IPS DF 19.7 (cell line): ENCODE measurements at places on chromosomes 5 and 9.
A peak's percentile ranks its signal among the peaks of the same experiment; 100 is the strongest.

- DNase-seq = no peak
Observed at GRCh38 chr5:17743580-17744435, 109.5 kb downstream of the TAF11L14 start.

DNA sequence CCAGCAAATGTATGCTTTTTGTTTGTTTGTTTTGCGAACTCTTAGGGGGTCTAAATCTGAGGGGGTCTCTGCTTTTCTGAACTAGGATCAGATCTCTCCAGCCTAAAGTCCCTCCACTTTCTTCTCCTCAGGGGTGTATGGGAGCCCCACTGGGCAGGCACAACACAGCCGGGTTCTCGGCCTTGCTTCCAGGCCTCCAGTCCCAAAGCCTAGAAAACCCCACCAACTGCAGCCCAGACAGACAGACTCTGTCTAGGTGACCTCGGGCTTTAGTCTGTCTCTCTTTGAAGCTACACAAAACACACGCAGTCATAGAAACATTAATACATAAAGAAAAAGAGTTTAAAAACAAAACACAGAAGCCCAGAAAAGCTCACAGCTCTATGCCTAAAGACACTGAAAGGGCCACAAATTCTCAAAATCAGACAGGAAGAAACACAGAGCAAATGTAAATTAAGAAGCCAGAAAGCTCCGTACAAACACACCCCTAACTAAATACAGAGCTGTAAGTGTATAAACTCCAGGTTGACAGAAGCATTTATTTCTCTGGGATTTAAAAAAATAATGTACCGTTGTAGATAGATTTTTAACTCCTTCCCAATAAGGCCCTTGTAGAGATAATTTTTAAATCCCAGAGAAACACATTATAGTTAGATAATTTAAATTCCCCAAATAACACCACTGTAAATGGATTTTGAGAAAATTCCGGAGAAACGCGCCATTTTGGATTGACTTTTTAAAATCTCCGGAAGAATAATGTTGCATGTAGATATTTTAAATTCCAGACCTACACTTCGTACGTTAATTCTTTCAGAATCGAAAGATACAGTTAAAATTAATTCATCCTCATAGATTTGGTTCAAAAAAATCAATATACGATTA lies 2.0 kb downstream of the PITX1 start:
- no peak for DNase-seq

- DNase-seq = no peak
Observed at GRCh38 chr5:165569551-165569950, 2064.1 kb downstream of the MAT2B start.

- DNase-seq = peak; percentile 61
Observed at GRCh38 chr5:142325725-142326479, 1.1 kb upstream of the SPRY4 start.

DNA sequence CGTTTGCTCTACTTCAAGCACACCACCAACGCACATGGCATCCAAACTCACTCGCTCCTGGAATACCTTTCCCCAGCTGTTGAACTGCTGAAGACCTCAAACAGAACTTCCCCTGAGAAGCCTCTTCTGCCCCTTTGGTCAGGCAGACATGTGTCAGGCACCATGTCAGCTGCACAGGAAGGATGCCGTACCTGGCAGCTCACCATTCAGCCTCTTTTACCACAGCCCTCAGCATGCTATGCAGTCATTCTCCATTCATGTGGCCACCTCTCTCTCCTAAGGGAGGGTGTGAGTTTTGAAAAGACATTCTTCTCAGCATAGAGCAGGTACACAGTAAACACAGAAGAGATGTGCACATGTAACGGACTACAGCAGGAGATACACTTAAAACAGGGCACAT lies 14.2 kb downstream of the IL4 start:
- DNase-seq = no peak

- DNase-seq = no peak
Observed at GRCh38 chr9:95055851-95056551, 261.5 kb downstream of the FANCC start.

- DNase-seq = no peak
Observed at GRCh38 chr5:136620621-136621020, 255.3 kb upstream of the TRPC7 start.

GRCh38 chr9:21558615-21559401 lies 76.7 kb upstream of the IFNE start:
- DNase-seq = no peak

- no peak for DNase-seq
Observed at GRCh38 chr9:34097865-34098264, 28.6 kb downstream of the DCAF12 start.

GRCh38 chr5:169272731-169273427 lies 28.1 kb downstream of the SLIT3 start:
- DNase-seq = no peak

GRCh38 chr9:131397100-131397790 lies 3.4 kb downstream of the PRRC2B start:
- no peak for DNase-seq

- DNase-seq = no peak
Observed at GRCh38 chr5:148224117-148224742, 14.1 kb upstream of the MARCOL start.

DNA sequence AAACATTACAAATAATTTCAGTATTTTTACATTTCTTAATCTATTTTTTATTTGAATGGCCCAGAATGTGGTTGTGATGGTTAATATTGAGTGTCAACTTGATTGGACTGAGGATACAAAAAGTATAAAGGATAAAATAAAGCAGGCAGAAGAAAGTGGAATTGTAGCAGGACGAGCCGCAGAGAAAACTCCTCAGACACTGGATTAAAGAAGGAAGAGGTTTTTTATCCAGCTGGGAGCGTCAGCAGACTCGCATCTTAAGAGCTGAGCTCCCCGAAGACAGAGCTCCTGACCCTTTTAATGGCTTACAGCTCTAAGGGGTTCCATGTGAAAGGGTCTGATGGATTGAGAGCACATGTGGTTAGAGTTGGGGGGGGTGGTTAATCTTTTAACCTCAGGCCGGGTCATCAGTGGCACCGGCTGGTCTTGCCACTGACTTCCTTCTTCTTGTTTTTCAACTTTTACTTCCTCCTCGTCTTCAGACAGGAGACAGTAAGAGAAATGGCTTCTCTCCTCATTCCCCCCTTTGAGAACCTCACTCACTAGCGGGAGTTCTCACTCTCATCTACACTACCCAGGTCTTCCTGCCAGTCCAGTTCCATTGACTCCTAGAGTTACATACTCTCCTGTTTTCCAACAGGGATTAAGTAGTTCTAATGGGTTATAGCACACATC lies 80.0 kb downstream of the TMEM161B start:
- DNase-seq = no peak

GRCh38 chr5:39055027-39055767 lies 19.0 kb downstream of the RICTOR start:
- no peak for DNase-seq

DNA sequence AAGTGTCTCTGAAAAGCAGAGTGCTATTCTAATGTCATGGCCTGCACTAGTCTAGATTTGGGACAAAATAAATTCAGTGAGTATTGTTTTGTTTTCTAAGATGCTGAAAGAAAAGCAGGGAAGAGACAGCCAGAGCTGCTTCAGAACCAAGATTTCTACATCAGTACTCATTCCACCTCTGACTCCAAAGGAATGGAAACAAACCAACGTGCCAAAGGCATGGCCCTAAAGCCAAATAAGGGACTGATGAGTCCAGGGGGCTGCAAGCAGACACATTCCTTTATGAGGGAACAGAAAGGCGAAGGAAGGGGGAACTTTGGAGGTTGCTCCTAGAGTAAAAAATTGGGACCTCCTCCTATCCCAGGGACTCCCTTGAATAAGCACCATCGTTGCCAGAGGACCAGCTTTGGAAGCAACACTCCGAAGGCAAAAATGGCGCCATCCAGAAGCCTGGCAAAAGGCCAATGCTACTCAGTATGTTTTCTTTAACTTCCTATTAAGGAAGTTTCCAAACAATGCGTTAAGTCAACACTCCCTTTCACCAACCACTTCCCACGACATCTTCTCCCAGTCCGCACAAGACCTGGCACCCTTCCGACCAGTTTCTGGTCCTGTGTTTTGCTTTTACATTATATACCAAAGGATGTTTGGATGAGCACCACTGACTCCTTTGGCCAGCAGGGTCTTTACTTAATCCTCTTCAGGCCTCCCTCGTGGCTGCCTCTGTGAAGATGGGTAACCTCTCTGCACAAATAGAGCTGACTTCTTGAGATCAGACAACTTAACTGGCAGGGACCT lies 31.6 kb downstream of the ADAM19 start:
- DNase-seq = no peak

GRCh38 chr9:133117271-133118178 lies 3.5 kb downstream of the RALGDS start:
- no peak for DNase-seq

- DNase-seq = no peak
Observed at GRCh38 chr9:69655065-69655464, 17.1 kb downstream of the APBA1 start.

DNA sequence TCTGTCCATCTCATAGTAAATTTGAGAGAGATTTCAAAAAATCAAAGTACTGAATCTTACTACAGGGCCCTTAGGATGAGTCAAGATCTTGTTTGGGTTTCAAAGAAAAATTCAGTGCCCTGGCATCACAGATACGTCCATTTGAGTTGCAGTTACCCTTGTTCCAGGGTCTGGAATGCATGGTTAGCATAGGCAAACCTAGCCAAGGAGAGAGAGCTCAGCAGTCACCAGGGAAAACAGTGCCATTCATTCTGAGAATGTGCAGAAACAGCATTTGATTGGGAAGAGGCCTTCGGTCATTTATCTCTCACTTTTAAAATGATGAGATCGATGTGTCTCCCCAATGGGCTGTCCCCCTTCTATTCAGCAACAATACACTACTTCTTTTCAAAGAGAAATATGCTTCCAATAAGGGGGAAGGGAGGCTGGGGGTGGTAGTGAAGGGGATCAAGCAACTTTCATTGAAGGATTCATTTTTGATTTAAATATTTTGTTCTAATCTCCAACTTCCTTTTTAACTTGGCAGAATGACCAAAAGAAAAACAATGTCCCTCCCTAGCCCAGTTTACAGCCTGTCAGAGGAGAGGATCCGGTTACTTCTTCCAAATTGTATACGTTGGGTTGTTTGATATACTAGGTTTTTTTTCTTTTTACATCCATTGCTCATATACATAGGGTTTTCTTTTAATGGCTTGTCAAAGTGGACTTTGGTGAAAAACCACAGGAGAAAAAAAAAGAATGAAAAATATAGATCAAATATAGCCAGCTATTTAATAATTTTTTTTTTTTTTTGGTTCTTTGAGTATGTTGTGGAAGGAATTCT lies 491.1 kb downstream of the CCDC171 start:
- no peak for DNase-seq

DNA sequence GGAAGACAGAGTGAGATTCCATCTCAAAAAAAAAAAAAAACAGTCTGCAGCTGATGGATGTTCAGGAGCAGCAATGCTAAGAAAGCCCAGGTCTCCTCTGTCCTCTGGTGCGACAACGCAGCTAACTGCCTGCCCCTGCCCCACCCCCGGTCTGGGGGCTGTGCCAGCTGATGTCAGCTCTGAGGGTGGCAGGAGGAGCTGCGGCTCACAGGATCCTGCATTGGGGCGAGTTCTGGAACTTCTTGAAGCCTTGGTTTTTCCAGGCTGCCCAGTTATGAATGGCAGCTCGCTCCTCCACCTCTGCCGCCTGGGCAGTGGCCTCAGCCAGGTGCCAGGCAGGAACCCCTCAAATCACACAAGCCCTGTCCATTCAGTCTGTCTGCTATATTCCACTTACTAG lies 113.5 kb downstream of the ROR2 start:
- DNase-seq = no peak

- DNase-seq = no peak
Observed at GRCh38 chr5:14560091-14560595, 21.4 kb upstream of the OTULINL start.

GRCh38 chr9:21889673-21890072 lies 87.2 kb downstream of the MTAP start:
- DNase-seq = no peak

DNA sequence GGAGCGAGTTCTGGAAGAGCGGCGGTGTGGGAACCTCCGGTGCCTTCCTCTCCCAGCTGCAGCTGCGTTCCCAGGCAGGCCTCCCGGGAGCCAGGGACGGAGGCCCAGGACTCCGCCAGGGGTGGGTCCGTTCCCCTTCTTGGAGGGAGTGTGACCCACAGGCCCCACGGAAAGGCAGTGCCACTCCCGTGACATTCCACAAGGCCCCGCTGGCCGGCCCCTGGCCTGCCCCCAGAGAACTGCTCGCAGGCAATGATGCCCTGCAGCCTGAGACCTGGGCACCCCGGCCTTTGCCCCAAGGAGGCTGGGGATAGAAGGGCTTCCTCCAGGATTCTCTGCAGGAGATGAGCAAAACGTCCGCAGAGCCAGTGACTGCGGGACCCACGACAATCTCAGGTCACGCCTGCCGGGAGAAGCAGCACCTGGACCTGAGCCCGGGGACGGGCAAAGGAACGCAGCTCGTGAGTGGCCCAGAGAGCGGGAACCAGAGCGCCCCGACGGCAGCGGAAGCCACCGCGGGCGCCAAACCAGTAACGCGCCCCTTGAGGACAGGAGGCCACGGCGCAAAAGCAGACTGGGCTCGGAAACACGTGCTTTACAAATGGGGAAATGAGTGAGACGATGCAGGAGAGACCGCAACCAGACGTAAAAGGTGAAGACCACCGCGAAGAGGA lies 9.3 kb downstream of the OBP2B start:
- DNase-seq = no peak

DNA sequence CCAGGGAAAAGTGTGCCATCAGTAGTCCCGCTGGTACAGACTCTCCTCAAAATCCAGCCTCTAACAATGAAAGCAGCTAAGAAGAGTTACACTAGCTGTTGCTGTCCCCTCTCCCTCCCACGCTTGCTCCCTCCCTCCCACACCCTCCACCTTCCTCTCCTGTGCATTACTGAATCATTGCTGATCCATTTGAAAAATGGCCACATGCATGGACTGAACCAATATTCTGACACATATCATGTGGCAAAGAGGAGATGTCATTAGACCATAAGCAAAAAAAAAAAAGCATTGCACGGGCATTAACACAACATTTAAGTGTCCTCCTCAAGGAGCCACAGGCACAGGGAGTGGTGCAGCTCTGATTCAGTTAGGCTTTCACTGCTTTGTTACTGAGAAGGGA lies 37.9 kb downstream of the LHFPL2 start:
- DNase-seq = no peak

DNA sequence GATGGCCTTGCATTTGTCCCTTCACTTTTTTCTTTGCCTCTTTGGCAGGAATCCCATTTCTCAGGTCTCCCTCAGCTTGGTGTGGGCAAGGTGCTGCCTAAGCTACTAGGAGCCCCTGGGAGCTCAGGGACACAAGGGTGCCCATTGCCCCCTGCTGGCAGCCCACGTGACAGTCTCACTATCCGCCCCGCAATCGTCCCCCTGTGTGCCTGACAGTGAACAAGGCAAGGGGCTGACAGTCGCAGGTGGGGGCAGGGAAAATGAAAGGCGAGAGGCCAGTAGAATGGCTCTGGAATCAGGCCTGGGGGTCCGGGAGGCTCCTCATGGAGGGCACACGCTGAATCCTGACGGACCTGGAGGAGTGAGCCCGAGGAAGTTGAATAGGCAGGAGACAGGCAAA lies 2.0 kb upstream of the PCDH12 start:
- no peak for DNase-seq

GRCh38 chr9:32867026-32867425 lies 83.7 kb downstream of the TMEM215 start:
- DNase-seq = no peak
